ENCODE measurements at places on chromosomes 3 and 15.
A peak's percentile ranks its signal among the peaks of the same experiment; 100 is the strongest.

- DNase-seq, result no peak
Observed at GRCh38 chr3:120284747-120285507, at the start of gene GPR156. Gene GPR156, minus strand, starts transcription at chr3:120285222. Its CDS starts 41,124 bp downstream, at chr3:120244098.

GRCh38 chr3:134048278-134048996, 18.7 kb upstream of the SLCO2A1 start:
- no peak for DNase-seq

DNA sequence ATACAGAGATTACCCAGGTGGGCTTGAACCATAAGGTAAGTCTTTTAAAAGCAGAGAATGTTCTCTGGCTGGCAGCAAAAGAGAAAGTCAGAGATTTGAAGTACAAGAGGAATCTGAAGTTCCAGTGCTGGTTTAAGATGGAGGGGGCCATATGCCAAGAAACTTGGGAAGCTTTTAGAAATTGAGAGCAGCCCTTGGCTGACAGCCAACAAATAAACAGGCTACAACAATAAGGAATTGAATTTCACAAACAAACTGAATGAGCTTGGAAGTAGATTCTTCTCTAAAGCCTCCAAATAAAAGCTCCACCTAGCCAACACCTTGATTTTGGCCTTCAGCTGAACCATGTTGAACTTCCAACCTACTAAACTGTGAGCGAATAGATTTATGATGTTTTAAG, 85.7 kb downstream of the TRIM42 start:
- DNase-seq, result no peak

- DNase-seq, result no peak
Observed at GRCh38 chr3:139299261-139300132, 44.3 kb upstream of the MRPS22 start.

GRCh38 chr3:25468866-25469319, 40.8 kb downstream of the RARB start:
- no peak for DNase-seq

GRCh38 chr15:61558172-61559136, 329.4 kb upstream of the RORA start:
- no peak for DNase-seq

DNA sequence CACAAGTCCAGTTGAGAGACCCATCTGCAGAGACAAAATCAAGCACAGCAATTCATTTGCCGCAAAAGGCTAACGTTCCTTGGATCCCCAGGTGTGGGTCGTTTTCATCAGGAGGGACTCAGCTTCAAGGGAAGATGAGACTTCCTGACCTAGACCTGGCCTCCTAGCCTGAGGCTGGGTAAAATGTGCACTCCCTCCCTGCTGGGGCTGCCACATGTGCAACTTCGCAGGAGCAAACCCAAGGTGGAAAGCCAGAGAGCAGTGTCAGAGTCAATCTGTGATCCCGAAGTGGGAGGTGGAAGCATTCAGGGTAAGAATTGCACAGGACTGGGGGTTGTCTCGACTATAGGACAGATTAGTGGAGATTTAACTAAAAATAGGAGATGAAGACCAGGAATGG, 164.7 kb upstream of the UMPS start:
- no peak for DNase-seq

- no peak for DNase-seq
Observed at GRCh38 chr3:28940994-28941393, 339.9 kb upstream of the RBMS3 start.

DNA sequence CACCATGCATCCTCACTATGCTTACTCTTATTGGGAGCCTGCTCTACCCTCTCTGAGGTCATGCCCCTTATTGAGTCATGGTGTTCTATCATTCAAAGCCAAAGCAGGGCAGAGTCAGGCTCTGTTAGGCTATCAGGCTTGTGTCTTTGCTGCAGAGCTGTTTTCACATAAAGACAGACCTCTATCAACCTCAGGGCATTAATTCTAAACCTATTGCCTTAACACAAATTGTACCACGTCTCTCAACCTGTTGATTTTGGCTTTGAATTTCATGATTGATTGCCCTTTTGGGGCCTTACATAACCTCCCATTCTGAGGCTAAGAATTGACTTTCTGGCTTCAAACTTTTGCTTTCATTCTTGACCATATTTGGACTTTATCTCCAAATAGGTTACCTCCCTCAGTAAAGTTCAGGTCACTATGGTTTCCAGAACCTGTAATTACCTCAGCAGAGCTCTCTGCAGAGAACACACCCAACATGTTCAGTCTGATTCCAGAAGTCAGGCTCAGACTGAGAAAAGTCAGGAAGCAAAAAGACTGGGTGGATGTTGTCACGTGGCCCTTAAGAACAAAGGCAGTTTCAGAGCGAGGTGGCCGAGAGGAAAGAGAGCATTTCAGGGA, 221.4 kb upstream of the NANOGP8 start:
- DNase-seq, result no peak

DNA sequence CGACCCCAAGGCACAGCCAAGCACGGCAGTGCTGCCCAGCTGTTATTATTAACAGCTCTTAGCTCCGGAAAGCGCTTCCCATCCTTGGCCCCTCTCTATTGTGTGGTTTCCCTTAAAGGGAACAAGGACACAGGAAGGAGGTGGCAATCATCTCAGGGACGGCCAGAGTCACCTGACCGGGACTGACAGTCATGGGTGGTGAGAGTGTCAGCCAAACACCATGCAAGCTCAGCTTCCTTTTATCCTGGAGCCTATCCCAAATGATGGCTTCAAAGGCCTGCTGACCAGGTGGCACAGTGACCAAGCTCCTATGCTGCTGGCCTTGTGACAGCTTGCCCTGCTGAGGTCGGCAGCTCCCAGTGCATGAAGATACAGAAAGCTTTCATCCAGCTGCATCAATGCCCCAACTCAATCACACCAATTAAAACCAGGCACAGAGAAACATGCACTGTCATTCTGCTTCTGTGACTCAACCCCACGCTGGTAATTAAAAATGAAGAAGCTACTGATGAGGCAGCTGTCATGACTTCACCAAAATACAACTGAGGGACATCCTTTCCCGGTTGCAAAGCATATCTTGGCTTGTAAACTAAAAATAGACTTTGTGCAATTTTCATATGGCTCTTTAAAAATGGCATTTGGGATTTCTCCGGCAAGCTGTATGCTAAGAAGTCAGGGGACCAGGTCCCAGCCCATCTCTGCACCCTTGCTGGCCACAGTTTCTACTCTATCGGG, 34.0 kb downstream of the PCSK6 start:
- no peak for DNase-seq

DNA sequence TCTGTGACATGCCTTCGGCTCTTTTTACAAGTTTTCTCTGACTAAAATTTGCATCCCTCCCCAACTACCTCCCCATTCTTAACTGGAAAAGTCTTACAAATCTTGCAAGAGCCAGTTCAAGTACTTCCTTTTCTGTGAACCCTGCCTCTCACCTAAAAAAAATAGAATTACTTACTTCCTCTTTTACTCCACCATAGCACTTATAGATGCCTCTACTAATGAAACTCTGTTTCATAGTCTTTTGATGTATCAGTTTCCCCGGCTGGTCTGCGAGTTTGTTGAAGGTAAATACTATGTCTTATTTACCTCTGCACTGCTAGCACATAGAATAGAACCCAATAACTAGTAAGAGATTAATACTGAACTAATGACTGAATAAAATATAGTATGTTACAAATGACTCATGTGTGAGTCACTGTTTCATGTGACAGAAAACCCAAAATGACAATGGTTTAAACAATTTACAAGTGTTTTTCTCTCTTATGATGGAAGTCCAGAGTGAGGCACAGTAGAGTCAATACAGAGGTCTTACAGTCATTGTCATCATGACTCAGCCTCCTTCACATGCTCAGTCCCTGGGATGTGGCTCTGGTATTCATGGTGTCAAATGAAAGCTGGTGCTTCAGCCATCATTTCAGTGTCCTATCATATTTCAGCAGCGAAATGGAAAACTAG, 393.5 kb downstream of the RSL24D1 start:
- DNase-seq, result peak; percentile 4

- DNase-seq, result peak; percentile 67
Observed at GRCh38 chr3:66472313-66473134, 28.3 kb downstream of the LRIG1 start.

DNA sequence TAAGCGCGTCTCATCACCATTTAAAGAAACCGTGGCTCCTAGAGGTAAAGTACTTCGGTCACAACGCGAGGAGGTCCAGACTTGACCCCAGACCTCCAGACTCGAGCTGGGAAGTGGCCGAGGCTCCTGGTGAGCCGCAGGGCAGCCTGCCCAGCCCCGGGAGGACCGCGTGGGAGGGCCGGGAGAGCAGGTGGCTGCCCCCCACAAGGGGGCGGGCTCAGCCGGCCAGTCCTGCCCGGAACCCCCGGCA, at the start of gene SLC27A2:
Gene SLC27A2 (plus strand): TSS at position 228 of the 250 bp plus-strand sequence. CDS start 232 bp downstream, outside the sequence.
- DNase-seq, result no peak

GRCh38 chr3:187849016-187849654, 103.9 kb upstream of the BCL6 start:
- no peak for DNase-seq

DNA sequence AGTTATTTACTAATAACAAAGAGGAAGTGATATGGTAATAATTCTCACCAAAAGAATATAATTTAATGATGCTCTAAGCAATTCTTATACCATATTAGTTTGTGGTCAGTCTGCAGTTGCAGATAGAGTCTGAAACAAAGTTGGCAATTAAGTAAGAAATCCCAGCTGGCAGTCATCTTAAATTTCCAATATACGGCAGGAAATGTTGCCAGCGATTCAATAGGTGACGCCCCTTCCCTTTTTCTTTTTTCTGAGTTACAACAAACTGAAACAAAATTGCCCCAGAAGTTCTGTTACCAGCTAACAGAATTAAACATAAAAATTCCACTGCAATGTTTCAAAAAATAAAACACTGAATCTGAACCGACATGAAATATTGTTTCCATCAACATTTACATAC, 26.7 kb downstream of the LRRFIP2 start:
- DNase-seq, result no peak

DNA sequence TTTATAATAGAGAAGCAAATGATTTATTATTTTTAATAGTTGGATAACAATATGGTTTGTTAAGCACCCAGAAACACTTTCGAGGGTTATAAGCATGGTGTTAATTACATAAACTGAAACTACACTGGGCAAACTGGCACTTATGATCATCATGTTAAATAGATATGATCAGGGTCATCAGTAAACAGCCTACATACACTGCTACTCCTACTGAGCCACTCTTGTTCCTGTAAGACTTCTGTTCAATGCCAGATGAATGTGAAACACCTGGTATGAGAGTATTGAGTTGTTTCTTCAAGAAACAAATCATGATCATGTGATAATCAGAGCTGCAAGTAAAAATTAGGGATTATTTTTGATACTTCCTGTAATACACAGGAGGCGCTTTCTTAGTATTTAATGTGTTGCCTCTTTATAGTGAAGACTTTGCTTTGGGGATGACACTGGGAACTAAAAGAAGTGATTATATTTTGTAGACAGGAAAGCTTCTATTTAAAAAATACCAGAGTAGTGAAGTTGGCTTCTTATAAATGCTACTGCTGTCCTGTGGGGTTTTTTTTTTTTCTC, 32.3 kb upstream of the UTS2B start:
- DNase-seq, result no peak

GRCh38 chr3:18258492-18258891, 166.6 kb downstream of the SATB1 start:
- no peak for DNase-seq

DNA sequence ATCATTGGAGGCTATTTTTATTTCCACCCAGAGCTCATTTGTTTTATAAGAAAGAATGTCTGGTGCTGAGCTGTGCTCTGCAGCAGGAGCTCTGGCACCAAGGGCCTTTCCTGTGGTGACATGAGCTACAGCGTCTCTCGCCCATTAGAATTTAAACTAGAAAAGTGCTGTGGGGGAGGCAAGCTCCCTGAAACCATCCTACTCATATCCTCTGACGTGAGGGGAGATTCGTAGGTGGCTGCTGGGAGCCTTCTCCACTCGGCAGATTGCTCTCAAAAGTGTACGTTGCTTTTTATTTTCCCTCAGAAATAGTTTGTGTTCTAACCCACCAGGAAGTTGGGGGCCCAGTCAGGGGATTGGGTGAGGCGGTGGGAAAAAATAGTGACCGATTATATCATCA, 76.3 kb upstream of the ARHGEF3 start:
- no peak for DNase-seq

- DNase-seq, result no peak
Observed at GRCh38 chr3:126320517-126321293, 36.5 kb downstream of the KLF15 start.

DNA sequence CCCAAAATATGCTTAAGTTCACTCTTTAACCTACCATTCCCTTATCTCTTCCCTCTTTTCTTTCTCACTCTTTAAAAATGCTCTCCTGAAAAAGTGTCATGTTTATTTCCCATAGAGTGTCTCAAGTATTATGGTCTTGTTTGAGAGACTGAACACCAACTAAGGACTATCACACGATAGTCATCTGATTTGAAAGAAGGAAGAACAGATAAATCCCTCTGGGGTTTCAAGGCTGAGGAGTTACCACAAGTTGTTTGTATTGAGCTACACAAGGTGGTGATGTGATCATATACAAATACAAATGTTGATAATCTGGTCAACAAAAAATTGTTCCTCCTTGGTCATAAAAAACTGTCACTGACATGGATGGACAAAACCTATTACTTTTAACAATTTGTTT, 13.8 kb downstream of the MEIS2 start:
- DNase-seq, result no peak

DNA sequence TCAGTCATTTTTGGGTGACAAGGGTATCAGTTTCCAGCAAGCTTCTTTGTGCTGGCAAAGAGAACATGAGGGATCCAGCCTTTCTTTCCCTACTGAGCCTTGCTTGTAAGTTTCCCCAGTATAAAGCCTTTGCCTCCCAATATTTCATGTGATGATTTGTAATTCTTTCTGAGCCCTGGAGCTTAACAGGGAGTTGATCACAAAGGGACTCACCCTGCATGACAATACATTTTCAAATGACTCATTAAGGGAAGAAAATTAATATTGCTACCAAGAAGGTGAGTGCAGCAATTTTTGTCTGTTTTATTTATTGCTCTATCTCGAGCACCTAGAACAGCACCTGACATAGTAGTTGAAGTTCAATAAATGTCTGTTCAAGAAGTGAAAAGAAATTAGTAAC, 27.7 kb downstream of the OXSM start:
- no peak for DNase-seq

GRCh38 chr3:115401298-115401697, 222.0 kb upstream of the GAP43 start:
- no peak for DNase-seq

DNA sequence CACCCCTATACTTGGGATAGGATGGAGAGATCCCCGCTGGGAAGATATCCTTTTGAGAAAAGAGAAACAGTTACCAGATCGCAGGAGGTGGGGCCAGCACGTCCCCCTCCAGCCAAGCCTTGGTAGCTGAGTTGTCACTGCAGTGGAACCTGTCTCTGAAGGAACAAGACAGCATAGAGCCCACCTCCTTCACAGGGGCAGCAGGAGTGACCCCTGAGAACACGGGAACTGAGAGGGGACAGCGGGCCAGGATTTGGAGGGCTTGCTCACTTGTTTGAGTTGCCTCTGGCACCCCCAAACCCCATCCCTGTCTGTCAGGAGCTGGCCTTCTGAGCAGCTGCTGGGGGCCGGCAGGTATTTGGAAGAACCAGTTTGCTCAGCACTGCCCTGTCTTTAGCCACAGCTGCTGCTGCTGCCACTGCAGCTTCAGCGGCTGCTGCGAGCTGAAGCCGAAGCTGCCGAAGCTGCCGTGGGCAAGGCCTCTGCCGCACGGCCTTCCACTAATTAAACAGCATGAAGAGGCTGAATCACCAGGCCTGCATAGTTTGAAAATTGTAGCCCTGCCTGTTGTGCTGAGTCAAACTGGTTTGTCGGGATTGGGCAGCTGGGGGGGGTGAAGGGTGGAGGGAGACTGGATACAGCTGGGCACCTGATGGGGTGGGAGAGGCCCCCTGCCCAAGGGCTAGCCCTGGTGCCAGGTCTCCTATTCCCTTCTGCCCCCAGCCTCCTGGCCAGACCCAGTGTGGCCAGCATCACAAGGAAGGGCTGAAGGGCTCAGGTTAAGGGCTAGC, 4.0 kb downstream of the EPHB3 start:
- no peak for DNase-seq
